ENCODE measurements at places on chromosomes 1 and 21.
A peak's percentile ranks its signal among the peaks of the same experiment; 100 is the strongest.

GRCh38 chr21:33312121-33312520, 12.6 kb upstream of the IFNAR1 start:
- no peak for DNase-seq

- DNase-seq = peak; percentile 67
Observed at GRCh38 chr1:54052431-54052933, 522 bp downstream of the TMEM59 start.

DNA sequence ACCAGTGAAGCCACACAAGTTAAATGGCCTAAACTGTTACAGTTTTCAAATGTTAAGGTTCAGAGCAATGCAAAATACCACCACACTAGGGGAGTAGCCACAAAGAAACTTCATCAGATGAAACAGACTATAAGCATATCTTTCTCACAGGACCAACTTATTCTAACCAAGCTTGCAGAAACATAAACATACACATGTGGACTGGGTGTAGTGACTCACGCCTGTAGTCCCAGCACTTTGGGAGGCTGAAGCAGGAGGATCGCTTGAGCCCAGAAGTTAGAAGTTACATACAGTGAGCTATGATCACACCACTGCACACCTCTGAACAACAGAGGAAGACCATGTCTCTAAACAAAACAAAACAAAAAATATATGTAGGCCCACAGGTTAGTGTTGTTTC, 17.3 kb downstream of the WDR47 start:
- no peak for DNase-seq

DNA sequence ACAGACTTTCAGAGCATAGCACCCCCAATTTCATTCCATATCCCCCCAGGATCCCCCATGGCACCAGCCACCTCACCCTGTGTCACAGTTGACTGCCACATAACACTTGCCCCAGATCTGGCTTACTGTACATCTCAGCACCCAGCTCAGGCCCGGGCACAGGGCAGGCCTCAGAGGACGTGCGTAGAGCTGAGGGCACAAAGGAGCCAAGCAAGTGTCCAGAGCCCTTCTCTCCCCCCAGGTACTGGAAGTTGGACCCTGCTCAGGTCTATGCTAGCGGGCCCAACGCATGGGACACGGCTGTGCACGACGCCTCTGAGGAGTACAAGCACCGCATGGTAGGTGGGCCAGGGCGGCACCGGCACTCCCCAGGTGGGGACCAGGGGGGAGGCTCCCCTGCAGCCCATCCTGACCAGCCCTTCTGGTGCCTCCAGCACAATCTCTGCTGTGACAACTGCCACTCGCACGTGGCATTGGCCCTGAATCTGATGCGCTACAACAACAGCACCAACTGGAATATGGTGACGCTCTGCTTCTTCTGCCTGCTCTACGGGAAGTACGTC, 8.0 kb upstream of the SYTL1 start:
- DNase-seq = no peak

Measured in NCI-H1417 (cell line).